NCI-H510A treated with DMSO at 0.1 percent for 48 hours (cell line): ENCODE measurements at places on chromosomes 2 and 18.

DNA sequence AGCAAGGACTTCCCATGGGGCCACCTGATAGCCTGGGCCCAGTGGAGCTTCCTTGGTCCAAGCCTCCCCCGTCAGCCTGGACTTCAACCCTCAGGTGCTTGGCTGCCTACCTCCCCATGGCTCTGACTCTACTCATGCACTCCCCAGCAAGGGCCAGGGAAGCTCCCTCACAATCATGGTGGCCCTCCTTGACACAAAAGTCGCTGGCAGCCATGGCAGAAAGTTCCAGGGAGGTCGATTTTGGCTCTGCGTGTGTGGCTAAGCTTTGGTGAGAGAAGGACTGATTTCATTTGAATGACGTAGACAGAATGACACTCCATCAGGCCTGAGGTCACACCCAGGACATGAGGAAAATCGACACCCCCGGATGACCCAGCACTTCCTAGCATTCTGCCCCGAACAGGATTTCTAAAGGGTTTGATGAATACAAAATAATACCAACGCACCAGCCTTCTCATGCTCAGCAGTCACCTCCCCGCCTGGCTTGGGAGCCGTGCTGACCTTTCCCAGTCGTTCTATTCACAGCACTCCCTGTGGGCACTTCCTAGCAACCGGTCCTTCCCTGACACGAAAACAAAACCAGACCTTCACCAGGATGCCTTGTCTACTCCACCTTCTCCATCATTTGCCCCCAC lies 52.7 kb downstream of the LBH start:
- DNase-seq: no peak

DNA sequence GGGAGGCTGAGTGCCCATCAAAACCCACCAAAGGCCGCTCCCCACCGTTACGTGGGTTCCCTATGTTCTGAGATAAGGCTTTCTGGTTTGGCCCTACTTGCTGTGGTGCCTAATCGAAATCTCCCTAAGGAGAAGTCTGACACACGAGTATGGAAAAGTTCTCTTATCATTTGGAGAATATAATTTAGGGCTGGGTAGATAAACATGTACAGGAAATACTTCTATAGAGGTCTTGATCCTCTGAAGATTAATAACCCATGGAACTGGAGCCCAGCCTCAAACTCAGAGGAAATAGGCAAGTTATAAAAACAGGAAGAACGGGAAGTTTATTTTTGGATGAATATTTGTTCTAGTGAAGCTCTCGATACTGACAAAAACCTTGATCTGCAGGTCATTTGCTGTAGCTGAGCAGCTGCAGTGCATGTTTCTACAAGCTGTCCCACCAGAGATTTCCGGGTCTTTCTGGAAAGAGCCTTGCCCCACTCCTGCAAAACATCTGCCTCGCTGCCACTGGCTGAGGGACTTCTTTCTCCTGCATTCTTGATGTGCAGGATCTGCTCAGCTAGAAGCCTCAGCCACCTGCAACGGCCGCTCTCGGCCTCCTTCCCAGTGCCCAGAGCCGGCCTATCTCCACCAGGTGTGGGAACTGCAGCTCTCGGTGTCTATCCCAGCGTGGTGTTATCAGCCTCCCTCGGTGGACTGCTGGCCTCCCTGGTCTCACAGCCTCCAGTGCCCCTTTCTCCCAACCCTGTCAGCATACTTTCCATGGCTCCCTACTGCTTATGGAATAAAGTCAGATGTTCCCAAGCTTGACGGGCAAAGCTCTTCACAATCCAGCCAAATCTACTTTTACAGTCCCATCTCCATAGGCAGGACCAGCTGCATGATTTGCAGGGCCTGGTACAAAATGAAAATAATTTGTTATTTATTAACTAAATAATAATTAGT lies 48.6 kb downstream of the SPRED2 start:
- no peak for DNase-seq

DNA sequence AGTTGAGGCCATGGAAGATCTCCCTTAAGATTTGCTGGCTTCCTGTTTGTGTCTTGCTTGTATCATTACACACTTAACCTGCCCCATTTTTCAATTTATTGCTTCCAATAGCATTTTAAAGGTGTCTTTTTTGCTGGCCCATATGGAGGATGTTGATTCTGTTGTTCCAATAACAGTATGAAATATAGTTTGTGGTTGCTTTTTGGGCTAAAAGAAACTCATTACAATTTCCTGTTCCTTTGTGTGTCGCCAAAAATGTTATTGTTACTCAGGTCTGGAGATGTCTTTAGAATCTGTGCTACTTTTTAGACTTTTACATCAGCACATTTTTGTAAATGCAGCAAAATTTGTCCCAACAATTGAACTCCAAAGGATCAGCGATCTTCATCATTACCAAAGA lies 234.0 kb upstream of the ITGA4 start:
- DNase-seq: no peak

DNA sequence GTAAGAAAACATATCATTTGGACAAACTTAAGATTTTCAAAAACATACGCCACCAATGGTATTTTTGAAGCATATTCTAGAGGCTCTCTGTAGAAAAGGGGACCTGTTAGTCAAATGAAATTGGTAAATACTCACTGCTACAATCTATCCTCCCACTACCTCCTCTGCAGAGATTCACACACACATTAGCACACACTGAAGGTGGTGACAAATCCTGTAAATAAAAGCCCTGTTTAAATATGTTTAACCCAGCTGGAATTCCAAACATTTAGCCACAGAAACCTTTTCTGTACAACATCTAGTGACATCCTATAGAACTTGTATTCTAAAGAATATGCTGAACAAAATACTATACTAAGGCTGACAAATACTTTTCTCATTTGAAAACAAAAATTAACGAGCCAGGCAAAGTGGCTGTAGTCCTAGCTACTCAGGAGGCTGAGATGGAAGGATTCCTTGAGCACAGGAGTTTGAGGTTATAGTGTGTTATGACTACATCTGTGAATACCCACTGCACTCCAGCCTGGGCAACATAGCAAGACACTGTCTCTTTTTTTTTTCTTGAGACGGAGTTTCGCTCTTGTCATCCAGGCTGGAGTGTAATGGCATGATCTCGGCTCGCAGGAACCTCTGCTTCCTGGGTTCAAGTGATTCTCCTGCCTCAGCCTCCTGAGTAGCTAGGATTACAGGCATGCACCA lies 25.9 kb downstream of the ALS2 start:
- no peak for DNase-seq

GRCh38 chr2:120990451-120990871 lies 254.8 kb downstream of the GLI2 start:
- no peak for DNase-seq

DNA sequence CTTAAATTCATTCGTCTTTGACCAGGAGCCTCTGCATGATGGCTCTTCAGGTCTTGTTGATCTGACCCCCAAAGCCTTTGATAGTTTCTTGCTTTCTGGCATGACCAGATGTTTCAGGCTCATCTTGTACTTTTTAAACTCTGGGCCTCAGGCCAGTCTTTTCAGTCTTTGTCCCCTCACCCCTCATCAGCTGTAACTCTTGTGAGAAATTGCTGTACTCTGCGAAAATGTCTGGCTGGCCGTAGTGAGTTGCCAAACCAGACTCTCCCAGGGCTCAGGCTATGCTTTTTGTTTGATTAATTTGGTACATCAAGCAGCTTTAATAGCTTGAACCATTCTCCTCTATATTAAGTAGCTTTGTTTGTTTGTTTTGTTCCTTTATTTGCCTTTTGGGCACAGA lies 75.9 kb downstream of the BABAM2 start:
- DNase-seq: no peak

GRCh38 chr2:55859875-55860274 lies 63.7 kb downstream of the EFEMP1 start:
- no peak for DNase-seq

GRCh38 chr2:240812721-240813120 lies 7.3 kb downstream of the KIF1A start:
- no peak for DNase-seq

- DNase-seq: no peak
Measured at GRCh38 chr2:176109192-176109901, 2.3 kb downstream of the HOXD11 start.

GRCh38 chr18:74281980-74282754 lies 9.6 kb downstream of the CYB5A start:
- peak; percentile 66 for DNase-seq

DNA sequence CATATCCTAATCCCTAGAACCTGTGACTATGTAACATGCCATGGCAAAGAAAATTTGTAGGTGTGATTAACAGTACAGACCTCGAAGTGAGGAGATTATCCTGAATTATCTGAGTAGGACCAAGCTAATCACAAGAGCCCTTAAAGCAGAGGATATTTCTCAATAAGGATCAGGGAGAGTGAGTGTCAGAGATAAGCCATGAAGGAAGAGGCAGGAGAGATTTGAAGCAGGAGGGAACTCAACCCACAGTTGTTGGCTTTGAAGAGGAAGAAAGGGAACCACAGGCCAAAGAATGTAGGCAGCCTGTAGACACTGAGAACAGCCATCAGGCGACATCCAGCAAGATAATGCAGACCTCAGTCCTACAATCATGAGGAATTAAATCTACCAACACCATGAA lies 229.3 kb downstream of the NBAS start:
- no peak for DNase-seq

GRCh38 chr2:66000901-66001300 lies 434.0 kb upstream of the MEIS1 start:
- DNase-seq: no peak
